ENCODE measurements at places on chromosomes 16 and 17.

DNA sequence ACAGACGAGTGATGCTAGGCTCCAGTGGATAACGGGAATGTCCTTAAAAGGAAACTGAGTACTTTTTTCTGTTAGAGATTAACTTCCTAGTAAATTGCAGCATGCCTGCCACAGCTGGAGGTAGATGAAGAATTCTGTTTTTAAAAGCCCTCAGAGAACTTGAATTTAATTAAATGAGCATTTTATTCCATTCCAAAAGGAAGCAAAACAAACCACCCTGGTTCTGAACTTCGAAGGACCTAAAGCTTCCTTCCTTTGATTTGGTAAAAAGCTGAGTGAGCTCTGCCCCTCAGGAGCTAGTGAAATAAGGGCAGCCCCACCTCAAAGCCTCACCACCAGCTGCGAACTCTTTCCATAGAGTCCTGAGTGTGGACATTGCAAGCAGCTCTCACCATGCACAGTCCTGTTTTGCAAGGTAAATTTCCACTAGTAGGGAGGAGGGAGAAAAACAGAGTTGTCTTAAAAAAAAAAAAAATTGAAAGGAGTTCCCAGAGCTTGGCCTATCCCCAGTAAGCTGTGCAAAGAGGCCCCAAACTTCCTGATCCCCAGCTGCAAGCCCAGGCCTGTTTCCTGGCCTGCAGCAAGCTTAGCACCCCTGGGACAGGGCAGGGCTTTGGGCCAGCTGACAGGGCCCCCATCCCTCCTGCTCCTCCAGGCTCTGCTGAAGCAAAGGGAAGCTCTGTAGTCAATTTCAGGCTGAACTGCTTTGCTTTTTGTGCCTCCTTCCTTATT, 11.2 kb downstream of the CHD9NB start:
- DNase-seq, result peak; percentile 46

DNA sequence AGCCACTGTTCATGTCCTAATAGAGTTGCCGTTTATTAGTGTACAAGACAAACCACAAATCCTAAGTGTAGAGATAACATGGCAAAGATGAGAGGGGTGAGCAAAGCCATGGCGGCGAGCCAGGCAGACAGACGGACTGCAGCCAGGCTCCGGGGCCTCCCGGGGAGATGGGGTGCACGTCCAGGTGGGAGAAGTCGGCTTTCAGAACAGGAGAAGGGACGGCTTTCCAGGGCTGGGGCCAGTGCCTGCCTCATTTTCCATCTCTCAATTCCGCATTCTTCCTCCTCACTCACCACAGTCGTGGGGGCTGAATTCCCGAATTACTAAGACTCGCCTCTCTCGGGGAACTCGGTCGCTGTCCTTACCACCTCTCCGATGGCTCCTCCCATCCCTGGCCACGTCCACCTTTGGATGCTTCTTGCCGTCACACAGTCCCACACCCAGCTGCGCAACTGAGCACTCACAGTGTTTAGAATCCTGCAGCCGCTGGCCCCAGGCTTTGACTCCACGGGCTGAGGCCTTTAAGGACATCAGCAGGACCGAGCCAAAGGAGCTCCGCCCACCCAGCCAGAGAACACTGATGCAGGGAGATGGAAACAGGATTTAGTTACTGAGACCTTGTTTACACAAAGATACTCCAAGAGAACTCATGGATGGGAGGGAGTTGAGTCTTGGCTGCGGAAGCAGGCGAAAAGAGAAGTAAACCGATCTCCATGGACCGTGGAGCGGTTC, 59.7 kb downstream of the RNF112 start:
- no peak for DNase-seq

DNA sequence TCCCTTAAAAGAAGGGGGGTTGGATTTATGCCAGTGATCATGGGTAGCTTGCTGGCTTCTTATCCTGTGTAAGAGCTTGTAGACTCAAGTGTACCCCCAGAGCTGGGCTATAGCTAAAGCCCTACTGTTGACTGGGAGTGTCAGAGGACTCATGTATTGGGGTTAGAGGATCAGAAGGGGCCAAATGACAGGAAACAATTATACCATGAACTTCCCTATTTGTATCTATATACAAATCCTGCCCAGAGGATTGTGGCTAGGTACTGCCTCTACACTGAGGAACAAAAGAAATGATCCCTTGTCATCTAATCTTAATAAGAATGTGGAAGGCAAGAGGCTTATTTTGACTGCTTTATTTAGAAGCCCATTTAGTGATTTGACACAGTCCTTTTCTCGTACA, 14.3 kb downstream of the ZP2 start:
- DNase-seq, result no peak

DNA sequence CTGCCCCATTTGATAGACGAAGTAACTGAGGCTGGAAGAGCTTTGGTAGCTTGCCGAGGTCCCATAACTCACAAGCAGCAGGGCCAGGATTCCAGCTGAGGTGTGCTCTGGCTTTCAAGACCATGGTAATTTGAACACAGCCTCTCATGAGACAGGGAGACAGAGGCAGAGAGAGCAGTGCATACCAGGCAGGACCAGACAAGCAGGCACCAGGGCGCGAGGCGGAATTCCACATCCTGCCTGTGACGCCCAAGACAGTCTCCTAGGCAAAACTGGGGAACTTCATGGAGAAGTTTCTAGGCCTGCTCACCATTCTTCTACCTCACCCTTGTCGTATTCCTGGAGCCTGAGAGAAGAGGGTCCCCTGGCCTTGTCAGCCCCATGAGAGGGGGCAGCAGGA, 19.2 kb downstream of the SDK2 start:
- DNase-seq, result no peak

- peak; percentile 60 for DNase-seq
Measured at GRCh38 chr17:42891539-42892152, 9.0 kb upstream of the G6PC1 start.

All from mesenchymal stem cell (in vitro differentiated cells and primary cell).